ENCODE measurements at places on chromosomes 4 and X.

GRCh38 chr4:2795893-2796848 lies 3.3 kb downstream of the SH3BP2 start:
- no peak for DNase-seq

- DNase-seq, result no peak
These were observed 159.2 kb upstream of the SLC7A11 start for GRCh38 chr4:138401334-138401733.

- no peak for DNase-seq
These were observed 54.1 kb upstream of the VEGFD start for GRCh38 chrX:15438332-15438731.

DNA sequence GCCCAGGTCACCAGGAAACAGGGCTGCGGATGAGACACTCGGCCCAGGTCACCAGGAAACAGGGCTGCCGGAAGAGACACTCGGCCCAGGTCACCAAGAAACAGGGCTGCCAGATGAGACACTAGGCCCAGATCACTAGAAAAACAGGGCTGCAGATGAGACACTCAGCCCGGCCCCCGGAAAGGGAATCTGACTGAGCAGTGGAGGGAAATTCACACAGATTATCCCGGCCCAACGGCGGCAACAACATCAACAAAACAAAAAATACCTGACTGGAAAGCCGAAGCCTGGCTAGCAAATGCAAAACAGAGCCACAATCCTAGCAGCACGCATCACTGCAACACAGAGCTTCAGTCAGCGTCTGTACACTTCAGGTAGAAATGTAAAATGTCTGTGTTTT lies 20.7 kb downstream of the AFAP1 start:
- no peak for DNase-seq

DNA sequence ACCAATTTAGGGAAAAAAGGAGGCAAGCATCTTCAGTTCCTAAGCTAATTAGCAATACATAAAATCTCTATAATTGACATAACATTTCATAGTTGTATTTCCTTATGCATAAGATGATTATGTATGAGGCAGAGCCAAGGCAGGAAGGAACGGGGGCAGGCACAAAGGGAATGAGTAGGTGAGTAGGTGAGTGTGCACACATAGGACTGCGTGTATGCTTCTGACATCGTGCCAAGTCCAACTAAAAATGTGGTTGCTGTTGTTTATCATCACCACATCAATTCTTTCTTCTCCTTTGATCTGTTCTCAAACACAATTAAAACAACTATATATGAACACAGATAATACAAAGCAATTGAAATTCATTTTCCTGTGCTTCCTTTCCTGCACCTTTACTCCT lies 131.2 kb downstream of the UNC5C start:
- no peak for DNase-seq

All from renal cortex interstitium (tissue), 15 donors.